CD4-positive, alpha-beta T cell treated with Interleukin-21 for 1 hour (primary cell): ENCODE measurements at places on chromosomes 11 and 22.

DNA sequence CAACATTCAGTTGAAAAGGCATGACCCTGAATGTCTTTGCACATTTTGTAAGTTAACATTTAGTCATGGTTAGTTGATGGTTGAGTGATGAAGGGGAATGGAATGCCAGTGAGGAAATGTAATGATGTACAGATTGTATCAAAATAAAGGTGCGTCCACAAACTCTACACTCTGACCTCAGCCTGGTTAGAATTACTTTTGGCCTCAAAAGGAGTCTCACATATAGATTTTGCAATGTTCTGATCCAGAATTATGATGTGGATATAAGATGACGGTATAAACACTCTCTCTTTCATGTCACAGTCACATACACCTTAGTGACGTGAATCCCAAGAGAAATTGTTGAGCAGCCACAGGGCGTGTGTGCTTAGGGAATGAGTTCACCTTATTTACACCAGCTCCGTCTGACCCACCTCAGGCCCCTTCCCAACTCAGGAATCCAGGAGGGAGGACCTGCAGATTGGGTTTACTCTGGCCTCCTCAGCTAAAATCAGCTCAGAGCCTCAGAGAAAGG, 100.1 kb downstream of the RDX start:
- DNase-seq: no peak

- no peak for DNase-seq
These were observed 5.5 kb upstream of the TH start for GRCh38 chr11:2177076-2177475.

DNA sequence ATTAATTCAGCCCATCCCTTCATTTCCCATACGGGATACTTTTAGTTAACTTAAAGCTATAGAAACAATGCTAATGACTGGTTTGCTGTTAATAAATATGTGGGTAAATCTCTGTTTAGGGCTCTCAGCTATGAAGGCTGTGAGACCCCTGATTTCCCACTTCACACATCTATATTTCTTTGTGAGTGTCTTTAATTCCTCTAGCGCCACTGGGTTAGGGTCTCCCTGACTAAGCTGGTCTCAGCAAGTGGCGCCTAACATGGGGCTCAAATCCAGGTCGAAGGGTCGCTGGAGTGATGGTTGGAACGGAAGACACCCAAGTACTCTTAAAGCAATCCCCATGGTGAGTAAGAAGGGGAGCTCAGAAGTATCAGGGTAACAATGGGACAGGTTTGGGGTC, 14.4 kb upstream of the OOSP1 start:
- DNase-seq: no peak

DNA sequence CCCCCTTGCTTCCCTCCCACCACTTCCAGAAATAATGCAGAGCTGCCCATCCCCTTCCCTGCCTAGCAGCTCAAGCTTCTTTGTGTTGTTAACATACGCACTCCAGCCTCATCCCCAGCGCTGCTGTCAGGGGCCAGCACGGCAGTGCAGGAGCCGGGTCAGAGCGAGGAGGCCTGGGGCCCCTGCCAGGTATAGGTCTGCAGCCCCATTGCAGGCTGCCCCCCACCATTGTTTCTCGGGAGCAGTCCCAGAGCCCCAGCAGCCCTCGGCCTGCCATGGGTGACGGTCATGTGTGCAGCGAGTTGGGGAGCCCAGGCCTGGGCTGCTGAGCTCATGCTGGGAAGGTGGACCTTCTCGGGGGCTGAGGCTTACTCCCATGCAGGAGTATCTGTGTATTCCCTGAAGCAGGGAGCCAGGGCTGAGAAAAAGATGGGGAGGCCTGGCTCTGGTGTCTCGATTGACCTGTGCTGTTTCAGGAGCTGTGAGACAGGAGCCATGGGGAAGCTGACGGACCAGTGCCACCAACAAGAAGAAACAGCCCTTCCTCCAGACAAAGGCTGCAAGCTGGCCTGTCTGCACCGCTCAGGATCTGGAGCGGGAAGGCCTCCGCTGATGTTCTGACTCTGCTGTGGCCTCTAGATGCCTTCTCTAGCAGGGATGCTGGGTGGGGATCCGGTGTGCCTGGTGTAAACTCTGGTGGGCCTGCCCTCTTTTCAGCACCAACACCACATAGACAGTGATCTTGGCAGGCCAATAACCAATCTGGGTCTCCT, 220.5 kb upstream of the B3GAT1 start:
- no peak for DNase-seq

- no peak for DNase-seq
These were observed 28.1 kb downstream of the ME3 start for GRCh38 chr11:86644291-86644690.

GRCh38 chr22:42862045-42862734, 5.1 kb upstream of the ARFGAP3 start:
- DNase-seq: no peak

DNA sequence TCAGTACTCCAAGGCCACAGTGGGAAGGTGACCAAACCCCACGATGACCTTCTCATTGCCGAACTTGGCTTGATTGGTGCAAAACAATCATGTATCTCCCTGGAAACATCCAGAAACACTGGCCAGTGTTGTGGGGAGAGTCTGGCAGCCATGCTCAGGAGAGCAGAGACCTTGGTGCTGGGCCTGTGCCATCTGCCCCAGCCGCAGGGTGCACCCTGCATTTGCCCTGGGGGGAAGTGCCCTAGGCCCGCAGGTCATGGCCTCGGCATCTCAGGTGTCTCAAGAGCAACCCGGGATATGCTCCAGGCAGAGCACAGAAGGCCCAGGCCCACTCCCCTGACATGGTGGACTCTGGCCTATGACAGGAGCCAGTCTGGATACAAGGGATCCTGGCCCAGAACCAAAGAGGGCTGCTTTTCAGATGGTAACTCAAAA, 23.7 kb downstream of the ARVCF start:
- DNase-seq: no peak

DNA sequence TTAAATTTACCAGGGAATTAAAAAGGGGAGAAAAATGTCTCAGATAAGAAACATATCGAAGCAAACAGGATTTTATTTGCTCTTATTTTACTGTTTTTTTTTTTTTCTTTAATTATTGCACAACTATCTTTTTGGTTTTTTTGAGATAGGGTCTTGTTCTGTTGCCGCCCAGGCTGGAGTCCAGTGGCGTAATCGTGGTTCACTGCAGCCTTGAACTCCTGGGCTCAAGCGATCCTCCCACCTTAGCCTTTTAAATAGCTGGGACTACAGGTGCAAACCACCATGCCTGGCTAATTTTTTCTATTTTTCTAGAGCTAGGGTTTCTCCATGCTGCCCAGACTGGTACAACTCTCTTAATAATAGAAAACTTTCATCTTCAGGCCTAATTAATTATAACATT, 32.5 kb downstream of the DRG1 start:
- no peak for DNase-seq

DNA sequence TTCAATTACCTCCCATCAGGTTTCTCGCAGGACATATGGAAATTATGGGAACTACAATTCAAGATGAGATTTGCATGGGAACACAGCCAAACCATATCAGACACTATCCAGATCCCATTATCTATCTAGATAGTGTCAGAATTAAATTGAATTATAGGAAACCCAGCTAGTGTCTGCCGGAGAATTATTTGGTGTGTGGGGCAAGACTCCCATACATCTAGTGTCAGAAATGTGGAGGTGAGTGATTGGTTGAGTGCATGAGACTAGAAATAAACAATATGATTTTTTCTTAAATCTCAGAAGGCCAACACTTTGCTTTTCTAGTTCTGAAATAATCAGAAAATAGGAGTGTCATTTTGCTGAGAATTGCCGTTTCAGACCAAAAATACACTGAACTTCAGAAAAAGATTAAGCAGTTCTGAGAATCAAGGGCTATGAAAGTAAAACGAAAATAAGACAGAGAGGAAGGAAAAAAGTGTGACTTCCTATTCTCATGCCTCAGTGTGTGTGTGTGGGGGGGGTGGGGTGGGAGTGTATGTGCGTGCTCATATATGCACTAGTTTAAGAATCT, 21.3 kb downstream of the CASP12 start:
- peak; percentile 47 for DNase-seq

DNA sequence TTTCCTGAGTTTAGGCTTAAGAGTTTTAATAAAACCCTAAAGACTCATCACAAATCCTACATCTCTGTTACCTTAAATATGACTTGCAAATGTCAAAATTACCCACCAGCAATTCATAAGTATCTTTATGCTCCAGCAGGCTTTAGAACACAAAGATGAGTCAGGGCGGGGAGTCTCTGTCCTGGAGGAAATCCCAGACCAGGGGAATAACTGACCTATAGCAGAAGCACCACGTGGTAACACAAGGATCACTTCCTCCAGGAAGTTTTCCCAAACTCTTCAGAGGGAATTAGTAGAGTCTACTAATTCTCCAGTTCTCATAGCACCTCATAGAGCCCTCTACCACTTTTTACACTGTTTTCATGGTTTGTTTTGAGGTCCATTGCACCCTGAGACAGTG, 217.0 kb downstream of the NAV2 start:
- DNase-seq: no peak

DNA sequence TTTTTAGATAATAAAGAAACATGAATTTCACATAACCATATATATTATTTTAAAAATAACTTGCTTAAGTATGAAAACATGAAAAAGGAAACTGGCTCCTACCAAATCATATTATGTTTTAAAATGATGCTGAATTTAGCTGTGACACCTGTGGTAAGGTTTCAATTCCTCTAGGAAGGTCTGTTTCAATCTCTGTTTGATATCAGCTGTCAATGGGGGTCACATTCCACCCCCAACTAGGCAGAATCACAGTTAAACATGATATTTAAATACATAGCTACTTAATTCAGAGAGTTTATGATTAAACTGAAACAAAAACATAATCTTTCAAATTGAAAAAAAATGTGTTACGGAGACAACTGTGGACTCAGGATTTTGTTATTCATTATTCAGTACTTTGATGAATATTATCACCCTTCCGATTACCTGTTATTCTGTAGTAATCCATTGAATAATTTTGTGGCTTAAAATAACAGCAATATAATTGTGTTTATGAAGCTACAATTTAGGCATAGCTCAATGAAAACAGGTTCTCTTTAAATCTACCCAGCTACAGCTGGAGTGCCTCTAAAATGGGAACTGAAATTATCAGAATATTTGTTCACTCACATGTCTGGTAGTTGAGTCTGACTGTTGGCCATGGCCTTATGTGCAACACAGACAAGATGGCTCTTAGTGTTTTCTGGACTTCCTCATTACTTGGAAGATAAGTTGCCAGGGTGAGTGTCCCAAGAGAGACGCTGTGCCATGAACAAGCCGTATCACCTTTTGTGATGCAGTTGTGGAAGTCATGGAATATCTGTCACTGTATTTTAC, 244.6 kb upstream of the ANO3 start:
- DNase-seq: no peak

DNA sequence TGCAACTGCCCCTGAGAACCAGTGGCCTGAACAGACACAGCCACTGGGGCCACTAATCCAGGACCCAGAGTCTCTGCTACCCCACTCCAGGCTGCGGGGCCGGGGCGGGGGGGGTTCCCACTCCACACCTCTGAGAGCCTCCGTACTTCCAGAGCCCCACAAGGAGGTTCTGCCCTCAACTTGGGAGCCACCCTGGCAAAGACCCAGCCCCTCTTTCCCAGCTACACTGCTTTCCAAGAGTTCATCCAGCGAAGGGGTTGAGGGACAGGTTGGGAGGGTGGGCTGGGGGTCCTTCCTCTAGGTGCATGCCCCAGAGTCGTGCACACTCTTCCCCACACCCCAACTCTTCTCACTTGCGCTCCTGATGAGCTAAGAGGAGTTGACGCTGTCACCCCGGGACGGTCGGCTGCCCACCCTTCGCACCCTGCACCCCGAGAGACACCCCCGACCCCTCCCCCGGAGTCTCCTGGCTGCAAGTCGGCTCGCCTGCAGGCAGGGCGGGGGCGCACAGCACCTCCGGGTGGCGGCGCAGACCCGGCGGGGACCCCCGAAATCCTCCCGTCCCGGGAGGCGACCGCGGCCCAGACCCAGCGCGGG, 531 bp downstream of the RAB3IL1 start:
- no peak for DNase-seq

GRCh38 chr22:18064636-18065035, 13.2 kb upstream of the PEX26 start:
- no peak for DNase-seq

DNA sequence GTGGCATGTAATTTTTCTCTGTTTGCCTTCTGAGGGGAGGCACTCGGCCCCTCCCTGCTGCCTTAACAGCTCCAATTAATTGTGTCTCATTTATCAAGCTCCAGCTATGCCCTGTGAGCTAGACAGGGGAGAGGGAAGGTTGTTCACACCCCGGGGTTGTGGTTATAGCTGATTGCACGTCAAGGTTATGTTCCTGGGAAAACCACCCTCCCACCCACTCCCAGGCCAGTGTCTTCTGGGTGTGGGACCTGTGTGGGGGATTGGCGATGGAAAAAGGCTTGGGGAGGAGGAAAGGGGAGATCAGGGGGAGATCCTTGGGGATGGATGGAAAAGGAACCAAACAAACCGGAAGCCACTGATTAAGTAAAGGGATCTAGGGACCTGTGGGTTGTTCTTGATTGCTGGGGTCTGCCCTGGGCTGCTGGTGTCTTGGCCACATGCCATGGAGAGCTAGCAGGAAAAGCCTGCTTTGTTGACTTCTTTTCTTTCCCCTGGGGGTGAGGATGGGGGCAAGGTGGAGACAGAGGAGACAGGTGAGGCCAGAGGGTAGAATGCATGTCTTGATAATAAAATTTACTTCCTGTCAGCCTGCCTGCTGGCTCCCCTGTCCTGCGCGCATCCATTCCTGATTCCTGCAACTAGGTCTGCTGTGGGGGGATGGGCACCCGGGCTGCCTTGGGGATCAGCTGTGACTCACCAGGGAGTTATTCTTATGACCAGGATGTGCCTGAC, 13.5 kb upstream of the SORL1-AS1 start:
- peak; percentile 45 for DNase-seq

- no peak for DNase-seq
These were observed 55.7 kb upstream of the EIF3D start for GRCh38 chr22:36584666-36585065.

DNA sequence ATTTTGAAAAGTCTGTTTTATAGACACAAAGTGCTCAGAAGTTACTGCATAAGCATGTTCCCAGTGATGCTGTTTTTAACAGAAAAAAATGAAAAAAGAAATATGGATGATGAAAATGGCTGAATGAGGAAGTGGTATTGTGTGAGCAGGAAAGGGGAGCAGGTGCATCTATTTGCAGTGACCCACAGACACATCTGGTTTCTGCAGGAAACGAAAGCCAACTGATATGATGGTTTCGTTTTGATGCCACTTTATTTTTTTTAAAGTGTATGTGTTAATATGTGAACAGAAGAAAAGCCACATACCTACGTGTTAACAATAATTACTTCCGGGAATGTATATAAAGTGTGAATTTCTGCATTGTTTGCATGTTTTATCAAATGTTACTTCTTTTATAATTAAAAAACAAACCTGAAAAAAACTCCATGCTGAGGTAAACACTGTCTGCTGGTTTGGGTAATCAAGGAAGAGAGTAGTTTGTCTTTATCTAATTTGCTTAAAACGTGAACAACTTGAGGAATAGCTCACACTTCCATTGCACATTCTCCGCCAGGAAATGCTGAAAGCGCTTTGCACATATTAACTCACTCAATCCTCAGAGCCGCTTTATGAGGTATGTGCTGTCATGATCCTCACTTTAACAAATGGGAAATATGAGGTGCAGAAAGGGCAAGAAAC, 1335.9 kb downstream of the TBC1D22A start:
- peak; percentile 73 for DNase-seq
